Stimulated activated CD4-positive, alpha-beta T cell treated with anti-CD3 and anti-CD28 coated beads, TNF-alpha, amount 100 ng/mL, for 4 hours (primary cell): ENCODE measurements at places on chromosomes 2 and 18.

- no peak for DNase-seq
Observed at GRCh38 chr2:122525336-122525735, 769.9 kb downstream of the TSN start.

GRCh38 chr2:100408104-100408503 is 9.4 kb downstream of the CHST10 start:
- no peak for DNase-seq

- no peak for DNase-seq
Observed at GRCh38 chr18:9735238-9735637, 27.1 kb downstream of the RAB31 start.

- DNase-seq = no peak
Observed at GRCh38 chr2:40123746-40124145, 328.1 kb downstream of the SLC8A1 start.

GRCh38 chr2:130258356-130258755 is 60.1 kb upstream of the TUBA3E start:
- no peak for DNase-seq

DNA sequence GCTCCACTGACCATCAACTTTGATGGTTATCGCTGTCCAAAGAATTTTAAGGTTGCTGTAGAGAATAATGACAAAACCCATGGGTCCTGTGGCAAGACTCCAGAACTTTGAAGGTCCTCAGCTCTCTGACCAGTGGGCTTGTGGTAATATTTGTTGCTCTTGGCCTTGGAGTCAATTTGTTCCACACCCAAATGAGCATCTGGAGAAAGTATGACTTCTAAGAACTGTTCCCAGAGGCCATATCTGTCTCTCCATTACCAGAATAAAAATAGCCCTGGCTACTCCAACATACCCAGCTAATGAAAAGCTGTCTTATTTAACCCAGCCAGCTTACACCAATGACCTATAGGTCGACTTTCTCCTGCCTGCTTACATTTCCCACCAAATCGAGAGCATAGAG is 466.4 kb downstream of the MEIS1 start:
- DNase-seq = no peak

GRCh38 chr2:980176-980575 is 29.5 kb downstream of the SNTG2 start:
- DNase-seq = no peak

- DNase-seq = no peak
Observed at GRCh38 chr2:9498210-9498609, 23.9 kb downstream of the IAH1 start.

- no peak for DNase-seq
Observed at GRCh38 chr2:108967757-108968156, 21.3 kb downstream of the EDAR start.
